ENCODE measurements at places on chromosomes 12 and 14.

DNA sequence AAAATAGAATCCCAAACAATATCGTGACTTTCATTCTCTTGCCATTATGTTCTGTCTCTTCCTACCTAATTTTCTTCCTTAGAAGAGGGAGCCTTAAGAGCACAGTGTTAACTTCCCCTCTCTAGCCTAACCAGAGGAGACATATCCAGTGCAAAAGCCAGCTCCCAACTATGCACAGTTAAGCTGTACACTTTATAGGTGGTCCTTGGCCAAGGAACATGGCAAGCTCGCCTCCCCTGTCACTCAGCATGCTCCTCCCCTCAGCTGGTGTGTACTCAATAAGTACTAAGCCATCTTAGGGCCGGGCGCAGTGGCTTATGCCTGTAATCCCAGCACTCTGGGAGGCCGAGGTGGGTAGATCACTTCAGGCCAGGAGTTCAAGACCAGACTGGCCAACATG, 255.1 kb upstream of the TMPO start:
- no peak for DNase-seq

DNA sequence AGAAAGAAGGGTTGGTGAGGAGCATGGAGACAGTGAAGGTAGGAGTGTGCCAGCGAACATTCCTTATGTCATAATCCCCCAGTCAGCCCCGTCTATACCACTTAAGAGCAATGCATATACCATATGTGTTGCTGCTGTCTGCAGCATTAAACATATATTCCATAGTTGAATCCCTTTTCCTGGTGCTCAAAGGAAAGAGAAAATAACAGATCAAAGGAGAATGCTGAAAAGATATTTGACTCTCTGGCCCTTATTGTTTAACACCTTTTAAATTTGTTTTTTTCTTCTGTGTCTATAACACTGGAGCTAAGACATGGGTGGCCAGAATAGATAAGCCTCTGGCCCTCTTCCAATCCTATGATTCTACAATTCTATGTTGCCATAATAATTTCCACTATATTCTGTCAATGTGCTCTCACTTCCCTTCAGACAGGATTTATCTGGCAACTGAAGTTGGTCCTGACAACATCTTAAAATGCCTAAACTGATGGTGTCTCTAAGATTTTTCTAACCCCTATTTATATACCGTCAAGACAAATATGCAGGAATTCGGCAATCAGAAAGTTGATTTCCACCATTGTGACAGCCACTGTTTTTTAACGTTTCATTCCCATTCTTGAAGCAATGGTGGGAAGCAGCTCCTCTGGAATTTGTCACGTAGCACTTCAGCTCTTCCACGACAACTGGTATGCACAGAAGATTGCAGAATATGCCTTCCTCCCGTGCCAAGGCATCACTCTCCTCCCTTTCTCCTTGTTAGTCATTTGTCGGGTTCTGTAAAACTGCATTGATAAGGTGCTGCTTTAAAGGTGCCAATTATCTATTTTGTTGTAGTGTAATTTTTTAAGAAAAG, 204.7 kb downstream of the BCAT1 start:
- no peak for DNase-seq

- DNase-seq, result peak; percentile 95
Measured at GRCh38 chr14:95157327-95158189, at the start of gene DICER1. Gene DICER1 (minus strand): TSS chr14:95157529. CDS start chr14:95133458, 24,071 bp downstream.

GRCh38 chr12:45122768-45123380, 72.0 kb upstream of the DBX2 start:
- DNase-seq, result no peak

DNA sequence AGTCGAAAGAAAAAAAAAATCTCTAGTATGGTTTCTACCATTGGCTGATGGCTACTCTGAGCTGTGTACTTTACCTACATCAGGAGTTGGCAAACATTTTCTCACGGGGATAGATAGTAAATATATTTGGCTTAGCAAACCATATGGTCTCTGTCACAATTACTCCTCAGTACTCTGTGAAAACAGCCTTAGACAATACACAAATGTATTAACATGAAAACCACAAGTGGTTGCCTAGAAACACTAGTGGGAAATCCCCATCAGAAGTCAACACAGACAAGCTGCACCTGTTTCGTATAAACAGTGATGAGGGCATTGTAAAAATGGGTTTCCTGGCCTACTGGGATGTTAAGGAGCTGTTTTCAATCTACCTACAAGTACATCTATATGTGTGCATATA, 84.6 kb upstream of the NAV3 start:
- DNase-seq, result no peak

GRCh38 chr12:57771236-57771872, 551 bp downstream of the METTL1 start:
- peak; percentile 92 for DNase-seq

- no peak for DNase-seq
Measured at GRCh38 chr14:39452680-39453079, 20.4 kb upstream of the FBXO33 start.

DNA sequence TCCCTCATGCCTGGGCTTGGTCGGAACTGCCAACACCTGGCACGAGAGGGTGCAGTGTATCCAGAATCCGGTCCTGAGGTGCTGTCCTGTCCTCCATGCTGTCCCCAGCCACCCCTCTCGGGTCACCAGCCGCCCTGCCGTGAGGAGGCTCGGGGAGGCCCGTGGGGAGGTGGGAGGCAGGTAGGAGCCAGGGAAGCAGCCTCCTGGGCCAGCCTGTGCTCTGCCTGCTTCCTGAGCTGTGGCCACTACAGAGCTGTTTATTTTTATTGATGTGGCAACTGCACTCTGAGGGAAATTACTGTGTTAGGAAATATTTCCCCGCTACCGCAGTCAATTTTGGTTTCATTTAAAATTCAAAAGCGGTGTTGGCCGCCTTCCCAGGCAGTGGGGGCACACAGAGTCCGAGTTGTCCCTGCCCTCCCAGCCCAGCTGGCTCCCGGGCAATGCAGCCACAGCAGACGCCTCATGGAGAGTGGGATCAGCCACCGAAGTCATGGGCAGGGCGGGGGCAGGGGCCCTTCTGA, 18.3 kb downstream of the NOC4L start:
- no peak for DNase-seq

DNA sequence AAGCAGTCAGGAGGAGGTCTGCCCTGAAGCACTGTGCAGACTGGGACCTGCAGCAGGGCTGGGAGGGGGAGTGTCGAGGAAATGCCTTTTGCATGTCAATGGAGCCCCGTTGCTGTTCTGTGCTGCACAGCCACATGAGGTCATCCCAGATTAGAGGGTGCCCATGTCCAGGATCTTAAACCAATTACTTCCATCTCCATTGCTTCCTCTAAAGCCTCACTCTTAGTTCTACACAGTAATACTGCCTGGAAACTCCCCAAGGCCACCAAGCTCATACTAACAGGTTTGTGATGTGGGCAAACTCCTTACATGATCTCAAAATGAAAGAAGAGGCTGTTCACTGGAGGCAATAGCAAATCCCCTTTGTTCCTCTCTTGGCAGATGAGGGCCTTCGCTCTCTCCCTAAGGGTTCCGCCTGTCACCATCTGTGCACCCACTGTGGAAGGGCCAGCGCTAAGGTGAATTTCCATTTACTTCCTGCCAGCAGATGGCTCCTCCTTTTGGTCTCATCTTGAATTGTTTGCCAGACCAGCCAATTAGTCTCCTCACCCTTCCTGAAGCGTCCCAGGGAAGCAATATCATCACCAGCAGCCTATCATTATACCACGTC, 35.4 kb upstream of the LTA4H start:
- no peak for DNase-seq

Data from activated CD8-positive, alpha-beta memory T cell treated with anti-CD3 and anti-CD28 coated beads, Interleukin-2, amount 10 ng/mL, durations not matched to agents 7 days and 5 days (primary cell).